DMS79 (cell line): ENCODE measurements at places on chromosomes 4 and X.

- DNase-seq: no peak
Observed at GRCh38 chrX:30246769-30247489, at the start of gene MAGEB1. Gene MAGEB1, plus strand, starts transcription at chrX:30247146. Its CDS starts 3,348 bp downstream, at chrX:30250494.

- DNase-seq: no peak
Observed at GRCh38 chr4:77593101-77593500, 12.5 kb upstream of the CXCL13 start.

GRCh38 chrX:124239324-124239723, 93.1 kb upstream of the TEX13D start:
- DNase-seq: no peak

GRCh38 chr4:131098976-131099375, 2003.0 kb downstream of the C4orf33 start:
- DNase-seq: no peak

DNA sequence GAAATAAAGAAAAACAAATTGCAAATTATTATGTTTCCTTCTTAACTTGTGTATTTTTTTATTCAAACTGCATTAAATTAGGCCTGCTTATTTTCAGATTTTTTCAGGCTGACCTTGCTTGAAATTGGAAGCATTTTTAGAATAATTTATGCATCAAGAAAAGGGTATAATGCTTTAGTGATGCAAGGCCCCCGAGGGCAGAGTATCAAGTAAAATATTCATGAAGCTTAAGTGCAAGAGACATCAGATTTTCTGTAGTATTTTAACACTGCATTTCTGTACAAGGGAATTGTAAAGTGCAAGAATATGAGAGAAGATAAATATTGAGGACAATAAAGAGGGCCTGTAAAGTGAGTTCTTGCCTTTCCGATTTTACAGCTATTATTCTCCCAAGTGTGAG, 485.8 kb upstream of the ATOH1 start:
- no peak for DNase-seq

GRCh38 chr4:147059064-147059731, 113.5 kb upstream of the TTC29 start:
- DNase-seq: no peak

GRCh38 chr4:151641167-151641566, 119.6 kb downstream of the GATB start:
- DNase-seq: no peak

DNA sequence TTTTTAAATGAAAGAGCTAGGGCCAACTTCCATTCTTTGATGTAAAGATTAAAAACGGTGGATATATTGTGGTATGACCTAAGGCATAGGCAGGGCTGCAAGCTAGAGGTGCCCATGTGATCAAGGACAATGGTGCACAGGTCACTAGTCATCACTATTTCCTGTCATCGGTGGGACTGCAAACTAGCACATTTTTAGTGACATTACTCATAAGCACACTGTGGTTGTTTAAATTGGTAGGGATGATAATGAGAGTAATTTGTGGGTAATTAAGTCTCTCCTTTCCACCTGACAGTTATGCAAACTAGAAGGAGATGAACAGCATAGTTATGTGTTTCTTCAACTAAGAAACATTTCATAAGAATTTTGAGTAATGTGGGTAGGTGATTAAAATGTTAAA, 85.4 kb downstream of the GPRIN3 start:
- no peak for DNase-seq

GRCh38 chrX:74525116-74525515, 89.3 kb downstream of the RLIM start:
- no peak for DNase-seq

DNA sequence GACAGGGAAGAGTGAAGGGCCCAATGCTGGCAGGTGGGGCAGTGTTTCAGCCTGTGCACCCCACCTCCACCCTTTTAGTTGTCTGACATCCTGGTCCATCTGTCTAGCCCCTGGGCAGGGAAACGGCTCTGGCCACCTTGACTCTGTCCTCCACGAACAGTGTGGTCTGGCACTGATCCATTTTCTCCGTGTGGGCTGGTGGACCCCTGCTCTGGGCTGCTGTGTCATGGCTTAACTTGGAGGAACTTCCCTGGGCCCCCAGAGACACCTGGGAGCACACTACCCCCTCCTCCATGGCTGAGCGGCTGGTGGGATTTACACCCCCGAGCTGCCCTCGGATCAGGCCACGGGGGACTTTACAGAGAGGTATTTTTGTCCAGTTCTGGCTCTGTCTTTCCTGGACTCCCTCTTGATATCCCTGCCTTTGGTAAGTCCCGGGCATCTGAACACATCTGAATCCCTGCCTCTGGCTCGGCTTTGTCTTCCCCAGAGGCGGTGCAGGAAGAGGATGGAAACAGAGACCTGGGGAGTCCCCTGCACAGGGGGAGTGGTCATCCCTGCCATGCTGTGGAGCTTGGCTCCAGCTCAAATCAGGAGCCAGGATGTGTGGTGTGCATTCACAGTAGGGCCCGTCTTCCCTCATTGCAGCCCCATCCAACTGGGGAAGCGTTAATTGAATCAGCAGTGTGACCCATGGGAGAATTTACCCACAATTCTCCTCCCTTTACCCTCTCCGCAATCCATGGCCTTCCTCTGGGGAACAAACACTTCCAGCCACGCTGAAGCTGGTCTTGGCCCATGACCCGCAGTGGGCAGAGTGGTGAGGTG, 6.3 kb upstream of the NKX1-1 start:
- no peak for DNase-seq

DNA sequence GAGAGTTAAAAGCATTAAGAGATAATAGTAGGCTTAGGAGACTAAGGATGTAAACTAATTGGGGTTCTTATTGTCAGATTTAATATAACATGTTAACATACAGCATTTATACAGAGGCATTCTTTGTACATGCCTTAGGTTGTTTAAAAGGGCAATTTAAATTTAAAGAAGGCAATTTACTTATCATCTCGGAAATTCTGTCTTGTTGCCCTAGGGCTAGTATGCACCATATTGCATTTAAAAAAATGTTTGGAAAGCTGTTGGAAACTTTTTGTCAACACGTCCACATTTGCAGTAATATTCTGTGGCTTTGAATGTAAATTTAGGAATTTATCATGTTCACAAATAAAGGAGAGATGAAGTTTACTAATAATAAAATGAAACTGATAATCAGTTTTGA, 25.5 kb downstream of the GALNT7 start:
- no peak for DNase-seq

DNA sequence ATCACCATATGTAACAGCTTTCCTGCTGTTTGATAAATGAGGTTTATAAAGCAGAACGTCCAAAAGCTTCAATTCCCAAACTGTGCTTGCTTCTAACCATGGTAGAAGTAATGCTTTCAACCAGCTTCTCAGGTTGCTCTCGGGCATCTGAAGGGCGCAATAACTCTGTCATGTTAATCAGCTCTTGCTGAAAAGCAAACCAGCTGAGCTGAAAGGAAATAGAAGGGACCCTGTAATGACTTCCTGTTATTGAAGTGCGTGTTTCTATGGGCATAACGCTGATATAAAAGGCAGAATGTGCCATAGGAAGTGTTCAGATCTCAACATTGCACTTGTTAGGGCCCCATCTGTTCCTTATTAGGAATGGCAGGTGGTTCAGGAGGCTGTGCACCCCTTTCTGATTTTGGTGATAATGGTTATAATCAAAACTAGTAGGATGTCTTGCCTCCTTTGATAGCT, 21.2 kb downstream of the HERC3 start:
- peak; percentile 4 for DNase-seq

GRCh38 chr4:180550106-180550505, 1693.1 kb upstream of the TENM3 start:
- no peak for DNase-seq

GRCh38 chr4:967113-968104, 6.0 kb downstream of the DGKQ start:
- no peak for DNase-seq
